ENCODE measurements at places on chromosomes 13 and 19.

GRCh38 chr13:70189981-70190380 lies 81.7 kb upstream of the KLHL1 start:
- DNase-seq: no peak

GRCh38 chr19:41027273-41027967 lies 36.3 kb downstream of the CYP2B6 start:
- DNase-seq: no peak

DNA sequence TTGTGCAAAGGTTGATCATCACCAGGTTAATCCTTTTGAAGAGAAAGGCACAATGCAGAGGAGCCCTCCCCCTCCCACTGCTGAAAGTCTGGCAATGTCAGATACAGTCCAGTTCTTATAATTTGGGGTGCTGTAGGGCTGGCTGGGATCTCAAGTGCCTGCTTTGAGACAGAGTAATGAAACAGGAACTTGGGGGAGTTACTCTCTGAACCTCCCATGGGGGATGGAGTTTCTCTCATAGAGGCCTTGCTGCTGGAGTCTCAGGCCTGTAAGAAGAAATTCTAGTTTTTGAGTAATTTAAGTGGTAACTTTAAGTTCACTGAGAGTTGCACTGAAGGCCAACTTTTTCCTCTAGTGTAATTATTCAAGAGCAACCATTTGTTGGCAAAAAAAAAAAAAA lies 410.5 kb downstream of the KCNRG start:
- no peak for DNase-seq

- DNase-seq: no peak
These were observed 13.1 kb downstream of the TNFSF9 start for GRCh38 chr19:6543866-6544347.

DNA sequence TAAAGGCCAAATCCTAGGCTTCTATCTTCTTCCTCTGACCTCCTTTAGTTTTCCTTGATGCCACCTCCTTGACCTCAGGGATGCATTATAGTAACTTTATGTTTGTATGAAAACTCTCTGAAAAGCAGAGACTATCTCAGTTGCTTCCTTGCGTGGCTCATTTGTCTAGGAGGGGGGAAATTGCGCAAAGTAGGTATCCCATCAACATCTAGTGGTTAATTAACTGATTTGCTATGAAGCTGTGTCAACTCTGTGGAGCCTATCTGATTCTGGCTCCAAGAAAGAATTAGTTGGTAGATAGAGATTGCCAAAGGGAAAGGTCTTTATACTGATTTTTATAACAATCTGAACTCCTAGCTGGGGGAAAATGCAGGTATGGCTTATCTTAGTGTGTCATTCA lies 82.1 kb upstream of the FRY start:
- no peak for DNase-seq

GRCh38 chr13:98324105-98324504 lies 147.0 kb upstream of the RNF113B start:
- DNase-seq: no peak

GRCh38 chr19:30733826-30734550 lies 361.8 kb downstream of the ZNF536 start:
- no peak for DNase-seq

GRCh38 chr19:16062789-16063188 lies 13.5 kb upstream of the TPM4 start:
- peak; percentile 58 for DNase-seq

DNA sequence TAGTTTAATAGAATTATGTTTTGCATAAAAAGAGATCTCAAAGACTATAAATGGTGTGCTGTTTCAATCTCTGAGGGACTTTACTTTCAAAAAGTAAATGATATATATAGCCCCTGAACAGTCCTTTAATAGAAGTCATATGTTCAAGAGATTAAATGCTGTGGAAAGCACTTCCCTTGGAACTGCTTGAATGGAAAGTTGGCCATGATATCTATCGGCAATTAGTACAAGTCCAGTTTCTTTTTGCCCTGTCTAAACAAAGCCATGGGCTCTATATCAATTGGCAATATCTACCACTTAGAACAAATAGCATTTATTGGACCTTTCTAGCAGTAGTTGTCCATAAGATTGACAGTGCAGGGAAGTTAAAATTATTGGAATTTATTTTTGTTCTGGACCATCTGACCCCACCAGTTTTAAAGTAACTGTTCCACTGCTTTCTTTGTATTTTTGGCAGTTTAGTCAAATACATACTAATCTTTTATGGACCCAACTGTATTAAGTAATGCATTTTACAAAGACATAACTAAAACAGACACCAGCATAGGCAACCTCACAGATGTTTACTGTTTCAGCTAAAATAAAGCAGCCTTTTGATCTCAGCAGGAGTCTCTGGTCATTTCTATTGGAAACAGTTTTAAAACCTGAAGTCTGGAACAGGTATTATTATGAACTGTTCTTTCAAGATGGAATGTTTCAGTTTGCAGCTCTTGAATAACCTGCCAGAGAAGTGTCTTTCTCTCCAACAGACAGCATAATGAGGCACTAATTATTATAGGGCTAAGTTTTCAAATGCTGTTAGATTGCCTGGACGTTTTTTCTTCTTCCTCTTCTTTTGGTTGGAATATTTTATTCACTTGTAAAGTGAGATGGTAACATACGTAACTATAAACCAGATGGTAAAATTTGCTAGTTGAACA lies 282.6 kb downstream of the DCLK1 start:
- DNase-seq: no peak

DNA sequence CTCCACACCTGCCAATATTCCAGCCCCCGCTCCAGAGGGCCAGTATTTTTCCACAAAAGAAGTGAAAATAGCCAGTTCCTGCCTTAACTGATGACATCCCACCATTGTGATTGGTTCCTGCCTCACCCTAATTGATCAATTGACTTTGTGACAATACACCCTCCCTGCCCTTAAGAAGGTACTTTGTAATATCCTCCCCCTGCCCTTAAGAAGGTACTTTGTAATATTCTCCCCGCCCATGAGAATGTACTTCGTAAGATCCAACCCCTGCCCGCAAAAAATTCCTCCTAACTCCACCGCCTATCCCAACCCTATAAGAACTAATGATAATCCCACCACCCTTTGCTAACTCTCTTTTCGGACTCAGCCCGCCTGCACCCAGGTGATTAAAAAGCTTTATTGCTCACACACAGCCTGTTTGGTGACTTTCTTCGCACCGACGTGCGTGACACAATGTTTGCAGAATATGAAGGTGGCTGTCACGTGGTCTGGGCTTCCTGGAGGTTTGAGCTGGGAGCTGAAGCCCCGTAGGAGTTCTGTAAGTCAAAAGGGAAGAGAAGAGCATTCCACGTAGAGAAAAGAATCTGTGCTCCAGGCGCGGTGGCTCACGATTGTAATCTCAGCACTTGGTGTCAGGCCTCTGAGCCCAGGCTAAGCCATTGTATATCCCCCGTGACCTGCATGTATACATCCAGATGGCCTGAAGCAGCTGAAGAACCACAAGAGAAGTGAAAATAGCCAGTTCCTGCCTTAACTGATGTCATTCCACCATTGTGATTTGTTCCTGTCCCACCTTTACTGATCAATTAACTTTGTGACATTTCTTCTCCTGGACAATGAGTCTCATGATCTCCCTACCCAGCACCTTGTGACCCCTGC lies 6.2 kb upstream of the FUT3 start:
- no peak for DNase-seq

- no peak for DNase-seq
These were observed 3.9 kb downstream of the RANBP3 start for GRCh38 chr19:5973867-5974635.

DNA sequence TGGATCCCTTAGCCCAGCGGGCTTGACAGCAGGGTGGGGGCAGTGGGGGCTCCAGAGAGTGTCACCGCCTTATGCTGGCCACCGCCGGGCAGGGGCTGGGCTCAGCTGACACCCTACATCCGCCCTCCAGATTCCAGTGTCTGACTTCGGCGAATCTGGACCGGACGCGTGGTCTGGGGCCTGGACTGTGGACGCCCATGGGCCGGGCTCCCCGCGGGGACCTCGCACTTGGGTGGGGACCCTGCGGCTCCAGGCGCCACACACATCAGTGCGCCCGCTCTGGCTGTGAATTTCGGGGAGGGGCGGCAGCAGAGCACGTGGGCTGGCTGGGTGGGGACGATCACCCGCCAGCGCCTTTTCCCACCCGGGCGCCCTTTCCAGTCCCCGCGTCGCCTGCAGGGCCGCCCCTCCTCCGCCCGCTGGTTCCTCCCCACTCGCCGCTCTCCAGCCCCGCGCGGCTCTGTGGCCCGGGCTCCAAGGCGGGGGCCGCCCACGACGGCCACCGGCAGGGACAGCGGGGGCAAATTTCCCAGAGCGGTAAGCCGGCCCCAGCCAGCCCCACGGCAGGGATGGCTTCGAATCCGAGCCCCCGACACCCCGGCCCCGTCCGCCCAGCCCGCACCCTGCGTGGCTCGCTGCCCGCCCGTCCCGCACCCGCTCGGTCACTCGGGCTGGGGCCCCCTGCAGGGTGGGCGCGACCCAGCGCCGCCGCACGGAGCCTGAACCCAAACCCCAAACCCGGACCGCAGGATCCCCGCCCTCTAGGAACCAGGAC lies 23.3 kb upstream of the ZNF99 start:
- no peak for DNase-seq

GRCh38 chr19:56595548-56595899 lies 422 bp downstream of the ZNF71 start:
- no peak for DNase-seq
